Adrenal gland (tissue), 19 donors: ENCODE measurements at places on chromosomes 5 and 9. TPM values are rescaled to one million over a fixed set of nuclear protein-coding genes. Genes with fewer than 3 reads are reported as not detected.

DNA sequence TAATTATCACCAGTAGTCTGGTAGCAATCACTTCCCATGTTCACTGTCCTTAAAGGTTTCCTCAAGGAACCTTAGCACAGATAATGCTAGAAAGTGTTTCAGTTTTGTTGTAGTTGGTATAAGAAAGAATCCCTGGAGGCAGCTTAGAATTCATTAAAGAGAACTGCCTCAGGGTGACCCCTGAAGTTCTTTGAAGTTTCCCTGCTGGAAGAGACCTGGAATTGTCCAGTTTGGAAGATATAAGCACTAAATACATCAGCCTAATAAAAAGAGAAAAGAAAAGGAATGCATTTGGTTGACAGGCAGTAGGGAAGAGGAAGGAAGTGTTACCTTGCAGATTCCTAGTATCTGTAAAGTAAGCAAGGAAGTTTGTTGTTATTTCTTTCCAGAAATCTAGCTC, 999.6 kb upstream of the DMAC1 start:
- no peak for DNase-seq

GRCh38 chr5:77882670-77883257, 106.6 kb upstream of the TBCA start:
- DNase-seq = no peak

DNA sequence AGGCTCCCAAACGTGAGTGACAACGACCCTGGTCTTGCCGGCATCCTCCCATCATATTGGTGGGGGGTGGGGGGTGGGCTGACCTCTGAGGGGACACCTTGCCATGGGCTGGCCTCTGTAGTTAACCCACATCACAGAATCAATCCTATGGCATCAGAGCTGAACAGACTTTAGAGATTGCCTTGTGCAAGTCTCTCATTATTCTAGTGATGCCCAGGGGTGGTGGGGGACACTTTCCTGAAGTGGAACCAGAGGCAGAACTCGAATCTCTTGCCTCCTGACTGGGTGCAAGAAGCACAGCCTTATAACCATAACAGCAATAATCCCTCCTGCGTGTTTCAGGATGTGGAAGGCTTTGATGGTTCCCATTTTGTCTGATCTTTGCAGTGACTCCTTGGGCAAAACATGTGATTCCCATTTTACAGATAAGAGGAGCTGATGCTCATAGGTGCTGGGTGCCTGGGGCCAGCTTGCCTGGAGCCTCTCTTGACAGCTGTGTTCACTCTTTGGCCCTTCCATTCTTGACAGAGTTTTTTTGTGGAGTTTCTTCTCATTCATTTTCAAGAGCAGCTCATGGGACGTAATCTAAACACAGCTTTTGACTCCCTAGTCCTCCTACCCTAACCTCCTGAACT, 18.6 kb upstream of the PITX1 start:
- DNase-seq = no peak

DNA sequence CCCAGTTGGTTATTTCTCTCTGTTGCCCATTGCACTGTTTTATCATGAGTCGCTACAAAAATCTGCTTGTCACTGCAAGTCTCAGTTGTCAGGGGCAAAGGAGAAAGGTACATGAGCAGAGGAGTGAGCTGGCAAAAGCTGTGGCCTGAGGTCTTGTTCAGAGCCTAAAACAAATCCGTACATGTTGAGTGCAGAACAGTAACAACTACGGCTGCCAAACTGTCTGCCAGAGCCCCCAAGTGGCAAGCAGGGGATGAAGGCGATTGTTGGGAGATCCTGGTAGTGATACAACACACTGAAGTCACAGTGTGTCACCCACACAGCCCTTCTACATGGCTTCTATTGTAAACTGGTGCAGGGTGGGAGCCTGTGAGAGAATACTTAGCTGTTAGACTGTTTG, 50.9 kb downstream of the BRINP1 start:
- no peak for DNase-seq

- DNase-seq = no peak
Measured at GRCh38 chr9:71269859-71270258, 148.4 kb upstream of the TRPM3 start.

GRCh38 chr5:60287174-60287771, 393.7 kb upstream of the PDE4D start:
- DNase-seq = peak; percentile 36

DNA sequence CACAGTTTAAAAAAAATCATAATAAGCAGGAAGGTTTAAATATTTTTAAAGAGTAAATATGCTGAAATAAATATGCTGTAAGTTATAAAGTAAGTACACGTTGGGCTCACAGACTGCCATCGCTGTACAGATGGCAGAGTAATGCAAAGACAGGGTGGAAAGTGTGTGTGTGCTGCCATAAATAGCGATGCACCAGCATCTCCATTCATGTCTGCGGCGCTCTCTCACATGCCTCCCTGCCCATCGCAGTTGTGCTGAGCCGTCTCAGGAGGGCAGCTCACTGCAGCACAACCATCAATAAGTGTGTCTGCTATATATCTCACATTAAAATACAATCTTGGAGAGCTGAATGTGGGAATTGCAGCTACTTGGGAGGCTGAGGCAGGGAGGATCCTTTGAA, 14.3 kb downstream of the MOCS2 start:
- DNase-seq = no peak

DNA sequence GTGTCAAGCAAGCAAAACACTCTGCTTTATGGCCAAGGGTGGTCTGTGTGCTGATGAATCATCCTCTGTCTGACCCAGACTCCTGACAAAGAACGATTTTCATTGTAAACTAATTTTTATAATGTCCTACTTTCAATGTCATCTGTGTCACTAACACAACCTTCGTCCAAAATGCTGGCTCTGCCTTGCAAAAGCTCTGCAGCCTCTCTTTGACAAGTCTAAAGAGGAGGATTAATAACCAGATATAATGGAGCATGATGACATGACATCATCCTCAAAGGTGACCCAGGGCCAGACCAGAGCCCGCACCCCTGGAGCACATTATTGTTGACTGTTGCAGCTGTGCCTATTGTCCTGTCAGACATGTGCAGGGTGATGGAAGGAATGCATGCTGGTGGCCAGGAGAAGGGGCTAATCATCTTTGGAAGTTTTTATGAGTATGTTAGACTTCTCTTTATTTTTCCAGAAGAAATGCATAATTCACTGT, 589.4 kb downstream of the NR2F1-AS1 start:
- DNase-seq = no peak

DNA sequence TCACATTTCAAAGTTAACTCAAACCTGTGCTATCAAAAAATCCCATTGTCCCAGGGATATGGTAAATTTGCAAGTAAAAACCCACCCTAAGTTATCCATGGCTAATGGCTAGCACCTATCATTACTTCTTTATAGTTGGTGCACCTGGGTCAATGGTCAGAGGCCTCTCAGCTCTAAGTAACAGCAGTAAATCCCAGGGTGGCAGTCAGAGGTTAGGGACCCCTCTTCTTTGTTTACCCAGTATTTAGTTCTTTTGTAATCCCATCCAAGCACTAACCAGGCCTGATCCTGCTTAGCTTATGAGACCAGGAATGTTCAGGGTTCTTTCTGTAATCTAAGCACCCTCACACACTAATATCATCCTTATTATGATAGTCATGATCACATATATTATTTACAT, 52.1 kb upstream of the WWC1 start:
- DNase-seq = no peak

DNA sequence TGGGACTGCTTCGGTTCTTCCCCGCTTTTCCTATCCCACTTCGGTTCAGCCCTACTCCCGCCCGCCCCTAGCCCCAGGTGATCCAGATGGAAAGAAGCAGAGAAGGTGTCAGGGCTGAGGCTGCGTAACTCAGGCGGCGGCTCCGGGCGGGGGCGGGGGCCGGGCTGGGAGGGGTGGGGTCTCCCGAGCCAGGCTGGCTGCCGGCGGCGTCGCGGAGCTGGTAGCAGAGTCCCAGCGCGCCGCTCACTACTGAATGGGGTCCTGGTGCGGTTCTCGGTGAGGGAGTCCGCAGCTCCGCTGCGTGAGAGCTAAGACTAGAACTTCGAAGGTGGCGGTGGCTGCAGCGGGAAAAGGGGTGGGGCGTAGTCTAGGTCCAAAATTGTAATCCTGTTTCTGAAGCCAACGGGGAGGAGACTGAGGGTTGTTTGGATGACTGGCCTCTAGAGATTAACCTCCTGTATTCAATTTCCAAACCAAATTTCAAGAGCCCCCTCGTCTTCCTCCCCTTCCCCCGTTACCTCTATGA, 1.4 kb downstream of the PRR16 start:
- peak; percentile 38 for DNase-seq

GRCh38 chr5:142016556-142016955, 3.7 kb upstream of the GNPDA1 start:
- DNase-seq = no peak

DNA sequence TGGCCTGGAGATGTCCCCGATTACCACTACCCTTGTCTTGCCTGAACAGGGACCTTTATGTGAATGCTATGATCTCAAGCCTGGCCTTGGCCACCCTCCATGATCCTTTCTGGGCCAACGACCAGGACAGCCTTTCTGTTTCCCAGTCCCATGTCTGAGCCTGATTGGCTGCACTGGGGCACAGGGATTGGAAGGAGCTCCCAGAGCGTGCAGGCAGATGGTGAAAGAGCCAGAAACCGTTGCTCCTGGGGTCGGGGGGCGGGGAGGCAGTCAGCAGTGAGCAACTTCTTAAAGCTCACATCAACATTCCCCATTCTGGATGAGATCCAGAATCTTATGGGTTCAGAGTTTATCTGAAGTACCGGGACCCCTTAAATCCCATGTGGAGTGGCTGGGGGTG, 84.4 kb downstream of the INSYN2B start:
- no peak for DNase-seq

DNA sequence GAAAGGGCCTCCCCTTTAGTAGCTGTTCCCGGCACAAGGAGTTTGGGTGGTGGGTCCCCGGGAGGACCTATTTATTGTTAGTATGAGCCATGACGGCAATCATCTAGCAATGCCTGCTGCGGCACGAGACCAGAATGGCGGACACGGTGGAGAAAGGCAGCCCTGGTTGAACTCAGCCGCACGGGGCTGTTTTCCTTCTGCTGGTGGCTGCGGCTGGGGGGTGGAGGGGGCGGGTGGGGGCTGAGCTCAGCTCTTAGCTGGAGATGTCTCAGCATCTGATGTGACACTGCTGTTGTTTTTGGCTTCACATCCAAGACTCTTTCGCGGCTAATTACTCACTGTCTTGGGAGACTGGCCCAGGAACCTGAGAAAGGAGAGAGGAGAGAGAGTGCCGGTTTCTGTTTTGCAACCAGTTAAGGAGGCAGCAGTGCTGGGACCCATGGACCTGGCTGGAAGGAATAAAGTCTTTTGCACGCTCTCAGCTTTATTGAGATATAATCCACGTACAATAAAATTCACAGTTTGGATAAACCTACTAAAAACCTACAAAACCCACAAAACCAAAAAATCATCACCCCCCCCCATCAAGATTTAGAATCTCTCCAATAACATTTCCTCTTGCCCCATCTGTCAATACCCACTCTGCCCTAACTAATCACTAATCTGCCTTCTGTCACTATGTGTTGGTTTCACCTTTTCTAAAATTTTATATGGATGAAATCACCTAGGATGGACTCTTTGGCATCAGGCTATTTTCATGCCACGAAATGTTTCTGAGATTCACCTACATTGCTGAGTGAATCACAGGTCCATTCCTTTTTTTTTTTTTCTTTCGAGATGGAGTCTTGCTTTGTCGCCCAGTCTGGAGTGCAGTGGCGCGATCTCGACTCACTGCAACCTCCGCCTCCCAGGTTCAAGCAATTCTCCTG, 81.8 kb upstream of the NEURL1B start:
- DNase-seq = peak; percentile 81

- DNase-seq = no peak
Measured at GRCh38 chr9:97629156-97629555, 4.0 kb downstream of the TSTD2 start.

DNA sequence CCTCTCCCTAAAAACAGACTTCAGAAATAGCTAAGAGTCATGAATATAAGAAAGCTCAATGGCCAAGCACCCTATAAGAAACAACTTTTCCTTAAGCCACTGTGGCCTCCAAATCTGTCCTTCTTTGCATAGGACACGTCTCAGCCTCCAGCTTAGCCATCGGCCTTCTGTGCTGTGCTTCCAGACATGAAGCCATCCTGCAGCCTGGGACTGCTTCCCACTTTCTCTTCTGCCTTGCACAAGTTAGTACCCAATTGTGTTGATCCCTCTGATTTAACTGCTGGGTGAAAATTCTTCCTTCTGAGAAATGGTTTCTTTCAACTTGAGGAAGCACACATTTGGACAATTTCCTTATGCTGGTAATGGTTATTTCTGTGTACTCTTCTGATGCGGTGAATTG, 334.7 kb downstream of the MARCHF11 start:
- DNase-seq = no peak

DNA sequence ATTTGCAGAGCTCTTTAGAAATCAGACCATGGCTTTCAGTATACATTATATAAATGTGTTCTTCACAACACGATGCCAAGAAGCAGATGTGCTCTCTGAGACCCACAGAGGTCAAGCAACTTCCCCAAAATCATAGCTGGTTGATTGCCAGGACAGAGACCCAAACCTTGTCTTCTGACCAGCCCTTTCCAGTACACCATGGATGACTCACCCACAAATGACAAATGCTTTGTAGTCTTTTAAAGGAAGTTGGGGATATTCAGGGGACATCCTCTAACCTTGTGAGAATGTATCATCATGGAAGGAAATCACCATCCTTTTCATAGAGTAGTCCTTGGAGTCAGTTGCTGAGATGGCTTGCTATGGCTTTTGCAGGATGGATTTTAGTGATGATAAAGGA, 30.1 kb downstream of the ZNF462 start:
- DNase-seq = no peak

GRCh38 chr5:88675168-88675707, 207.7 kb downstream of the MEF2C start:
- no peak for DNase-seq

The F2RL2 gene
- total RNA-seq = 0.72 TPM

The TENT4A gene
- 10.5 TPM for total RNA-seq

The PCDHA10 gene
- 0.38 TPM for total RNA-seq

The PKD2L2 gene
- total RNA-seq = 0.46 TPM

The INSL4 gene
- not detected for total RNA-seq

The FOXD4L5 gene
- 0.13 TPM for total RNA-seq

The NDUFS4 gene
- total RNA-seq = 104 TPM

The PCDHGA2 gene
- total RNA-seq = 3.4 TPM

The PCDHB3 gene
- total RNA-seq = 1.4 TPM

The EIF4E1B gene
- 0.28 TPM for total RNA-seq

The ANKRD31 gene
- 0.52 TPM for total RNA-seq

The ZFP37 gene
- 2.5 TPM for total RNA-seq

The ADAMTSL2 gene
- 23.5 TPM for total RNA-seq

The ARHGEF39 gene
- 1.4 TPM for total RNA-seq

The MYMK gene
- not detected for total RNA-seq

The BSPRY gene
- 2.9 TPM for total RNA-seq
